Epithelial cell of prostate (primary cell): ENCODE measurements at places on chromosomes 5 and 9.

DNA sequence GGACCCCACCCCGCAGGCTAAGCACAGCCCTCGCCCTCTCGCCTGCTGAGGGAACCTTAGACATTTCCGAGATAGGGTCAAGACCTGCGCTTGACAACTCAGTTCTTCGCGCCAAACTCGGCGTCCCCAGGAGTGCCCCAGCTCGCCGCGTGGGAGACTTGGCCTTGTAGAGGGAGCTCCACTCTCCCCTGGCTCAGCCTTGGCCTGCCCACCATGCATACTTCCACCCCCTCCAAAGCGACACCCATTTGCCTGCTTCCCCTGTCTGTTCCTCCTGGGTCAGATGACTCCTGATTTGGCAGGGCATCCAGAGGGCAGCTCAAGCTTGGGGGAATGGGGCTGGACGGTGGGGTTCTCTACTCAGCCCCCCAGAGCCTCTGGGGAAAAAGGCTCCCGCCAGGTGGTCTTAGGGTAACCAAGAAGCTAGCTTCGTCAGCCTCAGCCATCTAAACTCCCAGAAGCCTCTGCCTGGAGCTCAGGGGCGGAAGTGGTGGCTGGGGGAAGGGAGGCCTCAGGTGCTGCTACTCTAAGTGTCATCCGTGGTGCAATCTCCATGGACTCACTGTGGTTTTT, 560 bp downstream of the DOCK2 start:
- DNase-seq: no peak

- DNase-seq: no peak
Observed at GRCh38 chr5:134524272-134524825, 1.1 kb upstream of the JADE2 start.

- peak; percentile 22 for DNase-seq
Observed at GRCh38 chr5:120454094-120454798, 9.9 kb upstream of the PRR16 start.

- DNase-seq: no peak
Observed at GRCh38 chr5:74442466-74442865, 198.1 kb downstream of the ENC1 start.

GRCh38 chr5:140317859-140318258, 15.0 kb upstream of the PFDN1 start:
- DNase-seq: no peak

DNA sequence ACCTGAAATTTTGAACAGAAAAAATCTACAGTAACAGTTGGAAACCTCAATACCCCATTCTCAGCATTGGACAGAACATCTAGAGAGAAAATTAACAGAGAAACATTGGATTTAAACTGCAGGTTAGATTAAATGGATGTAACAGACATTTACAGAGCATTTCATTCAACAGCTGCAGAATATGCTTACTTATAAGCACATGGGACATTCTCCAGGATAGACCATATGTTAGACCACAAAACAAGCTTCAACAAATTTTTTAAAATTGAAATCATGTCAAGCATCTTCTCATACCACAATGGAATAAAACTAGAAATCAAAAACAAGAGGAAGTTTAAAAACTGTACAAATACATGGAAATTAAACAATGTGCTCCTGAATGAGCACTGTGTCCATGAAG, 316.3 kb downstream of the FAM170A start:
- no peak for DNase-seq

GRCh38 chr5:144162686-144163085, 7.8 kb downstream of the YIPF5 start:
- DNase-seq: no peak

DNA sequence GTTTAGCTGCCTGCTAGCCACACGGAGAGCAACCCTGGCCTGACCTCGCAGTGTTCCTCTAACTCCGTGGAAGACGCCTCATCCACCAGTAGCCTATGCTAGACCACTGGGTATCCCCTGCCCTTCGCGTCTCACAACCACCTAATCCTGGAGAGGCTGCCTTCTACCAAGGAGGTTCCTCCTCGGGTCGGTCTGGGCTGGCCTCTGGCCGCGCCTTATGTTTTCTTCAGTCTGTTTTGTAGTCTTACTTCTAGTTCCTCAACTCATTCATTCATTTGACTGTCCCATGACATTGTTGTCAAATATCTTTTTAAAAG, 1.6 kb upstream of the TPM2 start:
- DNase-seq: no peak

- DNase-seq: no peak
Observed at GRCh38 chr5:159951387-159951786, 35.1 kb downstream of the ADRA1B start.

- DNase-seq: no peak
Observed at GRCh38 chr9:95286151-95286550, 31.4 kb downstream of the FANCC start.

DNA sequence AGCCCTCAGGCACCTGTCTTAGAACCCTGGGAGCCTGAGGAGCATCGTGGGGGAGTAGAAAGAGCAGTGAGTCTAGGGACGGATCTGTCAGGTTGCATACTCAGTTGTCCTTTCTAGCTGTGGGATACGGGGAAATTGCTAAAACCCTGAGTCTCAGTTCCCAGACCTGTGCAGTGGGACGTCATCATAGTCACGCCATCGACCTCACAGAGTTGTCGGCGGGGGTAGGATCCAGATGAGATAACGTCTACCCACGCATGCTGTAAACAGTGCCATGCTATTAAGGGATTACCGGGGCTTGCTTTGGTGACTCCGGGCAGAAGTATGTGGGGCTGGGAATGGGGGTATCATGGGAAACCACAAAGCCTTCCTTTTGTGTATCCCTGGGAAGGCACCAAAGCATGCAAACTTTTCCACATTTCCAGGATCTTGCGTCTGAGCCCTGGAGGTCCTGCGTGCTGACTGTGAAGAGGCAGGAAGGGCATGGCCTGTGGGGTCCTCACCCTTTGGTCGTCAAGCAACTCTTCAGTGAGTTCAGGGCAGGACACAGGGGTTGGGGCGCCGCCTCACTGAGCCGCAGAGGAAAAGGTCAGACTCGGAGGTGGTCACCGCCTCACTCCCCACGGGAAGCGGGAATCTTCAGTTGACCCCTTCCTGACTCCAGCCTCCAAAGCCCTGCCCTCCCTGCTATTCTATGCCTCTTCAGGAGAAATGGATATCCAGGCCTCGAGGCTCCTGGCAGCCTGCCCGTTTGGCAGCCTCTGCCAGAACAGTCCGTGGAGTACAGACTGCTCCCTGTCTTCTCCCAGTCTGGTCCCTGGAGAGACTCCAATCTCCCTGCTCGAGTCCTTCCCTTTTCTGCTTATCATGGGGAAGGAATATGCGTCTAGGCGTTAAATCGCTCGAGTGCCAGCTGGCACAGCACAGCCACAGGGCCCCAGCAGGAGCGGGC, 186.8 kb upstream of the KLF9 start:
- peak; percentile 16 for DNase-seq

- no peak for DNase-seq
Observed at GRCh38 chr5:65383859-65384258, 97.9 kb downstream of the ADAMTS6 start.

- no peak for DNase-seq
Observed at GRCh38 chr5:179820127-179820482, 600 bp upstream of the SQSTM1 start.

DNA sequence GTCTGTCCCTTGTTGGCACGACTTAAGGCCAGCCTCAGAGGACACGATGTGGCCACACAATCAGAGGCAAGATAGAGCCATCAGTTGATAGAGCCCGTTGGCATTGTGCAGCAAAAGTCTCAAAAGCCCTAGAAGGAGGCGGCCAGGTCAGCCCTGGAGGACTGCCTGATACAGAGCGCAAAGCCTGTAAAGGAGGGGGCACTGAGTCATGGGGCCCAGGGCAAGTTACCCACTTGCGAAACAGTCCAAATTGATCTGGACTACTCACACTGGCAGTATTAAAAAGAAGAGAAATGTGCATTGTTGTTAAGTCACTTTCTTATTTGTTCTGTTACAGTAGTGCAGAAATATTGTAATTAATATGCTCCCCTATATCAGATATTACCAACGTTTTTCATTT, 51.5 kb downstream of the KLF9 start:
- DNase-seq: no peak

DNA sequence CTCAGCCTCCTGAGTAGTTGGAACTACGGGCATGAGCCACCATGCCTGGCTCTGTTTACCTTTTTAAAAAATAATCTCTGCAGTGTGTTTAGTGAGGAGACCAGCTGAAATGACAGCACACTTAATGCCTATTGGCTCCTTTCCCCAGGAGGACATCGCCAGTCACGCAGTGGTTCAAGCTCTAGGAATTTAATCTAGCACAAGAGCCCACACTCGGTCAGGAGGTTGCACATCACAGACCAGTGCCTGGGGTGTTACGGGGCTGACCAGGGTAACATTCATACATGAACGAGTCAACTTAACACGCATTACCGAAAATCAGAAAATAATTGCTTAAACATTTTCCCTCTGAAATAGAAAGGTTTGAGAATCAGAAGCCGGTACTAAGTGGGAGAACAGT, 217.0 kb downstream of the GOLPH3 start:
- no peak for DNase-seq

GRCh38 chr9:2621722-2622460, at the start of gene VLDLR:
Gene VLDLR (plus strand): TSS chr9:2621787. CDS start chr9:2622190, 403 bp downstream.
- DNase-seq: no peak

GRCh38 chr9:89635816-89636215, 31.0 kb downstream of the GADD45G start:
- no peak for DNase-seq

GRCh38 chr5:953535-954449, 54.8 kb upstream of the NKD2 start:
- DNase-seq: no peak

- no peak for DNase-seq
Observed at GRCh38 chr5:113652161-113652560, 138.7 kb downstream of the YTHDC2 start.

DNA sequence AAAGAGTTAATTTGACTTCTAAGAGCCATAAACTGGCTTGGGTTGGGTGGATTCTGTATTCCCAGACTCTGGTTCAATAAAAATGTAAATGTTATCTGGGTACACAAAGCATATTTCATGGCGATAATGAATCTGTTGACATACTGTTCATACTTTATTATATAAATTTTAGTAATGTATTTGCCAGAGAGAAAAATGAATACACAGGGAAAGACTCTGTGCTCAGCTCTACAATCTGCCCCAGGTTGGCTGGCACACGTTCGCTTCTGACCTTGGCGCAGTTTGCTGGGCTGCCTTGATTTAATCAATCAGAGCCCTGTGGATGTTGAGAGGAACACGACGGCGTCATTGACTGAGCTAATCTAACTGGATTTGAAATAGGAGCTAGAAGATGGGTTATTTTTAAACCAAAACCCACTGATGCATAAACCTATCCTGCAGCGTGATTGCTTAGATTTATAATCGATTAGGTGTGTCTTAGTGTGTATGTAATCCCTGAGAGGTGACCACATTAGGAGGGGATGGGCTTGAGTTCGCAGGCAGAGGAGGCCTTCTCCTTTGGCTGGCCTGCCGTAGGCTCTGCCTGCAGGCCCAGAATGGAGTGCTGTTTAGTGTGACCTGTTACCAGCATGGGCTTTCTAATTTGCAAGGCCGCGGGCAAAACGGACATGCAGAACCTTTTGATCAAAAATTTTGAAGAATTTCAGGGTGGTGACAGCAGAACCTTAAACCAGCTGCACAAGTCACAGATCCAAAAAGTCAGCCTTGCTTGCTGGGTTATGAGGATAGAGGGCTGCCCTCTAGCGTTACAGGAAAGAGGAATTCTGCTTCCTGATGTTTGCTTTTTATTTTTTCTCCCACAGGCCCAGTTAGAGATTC, 3.9 kb upstream of the ADCY2 start:
- DNase-seq: no peak

DNA sequence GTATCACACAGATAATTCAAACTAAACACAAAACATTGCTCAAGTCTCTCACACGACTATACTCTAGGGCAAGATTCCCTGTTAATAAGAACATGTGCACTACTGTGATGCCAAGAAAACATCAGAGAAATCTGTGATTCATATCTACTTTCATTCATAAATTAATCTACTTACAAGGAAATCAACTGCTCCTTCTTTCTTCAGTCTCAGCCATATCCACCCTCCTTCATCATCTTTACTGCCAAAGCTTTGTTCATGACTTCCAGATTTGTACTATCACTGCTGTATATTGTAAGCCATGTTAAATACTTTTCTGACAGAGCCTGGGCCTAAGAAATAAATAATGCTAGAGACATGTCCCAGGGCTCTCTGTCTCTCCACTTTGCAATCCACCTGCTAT, 35.1 kb downstream of the CTNNAL1 start:
- no peak for DNase-seq

DNA sequence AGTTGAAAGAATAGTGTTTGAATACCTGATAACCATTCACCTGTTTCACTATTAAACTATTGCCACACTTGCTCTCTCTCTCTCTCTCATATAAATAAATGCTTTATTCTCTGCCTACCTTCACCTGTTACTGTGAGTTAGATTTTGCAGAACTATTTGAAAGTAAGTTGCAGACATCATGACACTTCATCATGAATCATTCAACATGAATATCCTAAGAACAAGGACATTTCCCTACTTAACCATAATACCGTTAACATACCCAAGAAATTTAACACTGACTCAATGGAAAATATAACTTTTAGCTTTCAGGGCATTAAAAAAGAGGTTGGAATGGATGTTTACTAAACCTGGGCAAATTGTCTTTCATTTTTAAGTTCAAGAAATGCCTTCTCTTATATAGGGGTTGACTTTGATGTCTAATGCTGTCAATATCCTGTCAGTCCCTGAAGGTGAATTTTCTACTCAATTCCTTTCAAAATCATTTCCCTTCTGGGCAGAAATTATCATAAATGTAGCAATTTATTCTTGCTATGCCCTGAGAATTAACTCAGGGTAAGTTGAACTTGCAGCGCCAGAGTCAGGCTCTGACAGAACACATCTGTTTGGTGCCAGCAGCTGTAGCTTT, 582.6 kb upstream of the TLE4 start:
- DNase-seq: no peak

GRCh38 chr5:132266836-132267160, 9.3 kb downstream of the PDLIM4 start:
- DNase-seq: no peak

GRCh38 chr5:69238760-69239251, 4.1 kb downstream of the CDK7 start:
- peak; percentile 41 for DNase-seq

- no peak for DNase-seq
Observed at GRCh38 chr5:154523709-154524108, 45.7 kb upstream of the HAND1 start.
